Motor neuron (in vitro differentiated cells): ENCODE measurements at places on chromosomes 13 and 19.

DNA sequence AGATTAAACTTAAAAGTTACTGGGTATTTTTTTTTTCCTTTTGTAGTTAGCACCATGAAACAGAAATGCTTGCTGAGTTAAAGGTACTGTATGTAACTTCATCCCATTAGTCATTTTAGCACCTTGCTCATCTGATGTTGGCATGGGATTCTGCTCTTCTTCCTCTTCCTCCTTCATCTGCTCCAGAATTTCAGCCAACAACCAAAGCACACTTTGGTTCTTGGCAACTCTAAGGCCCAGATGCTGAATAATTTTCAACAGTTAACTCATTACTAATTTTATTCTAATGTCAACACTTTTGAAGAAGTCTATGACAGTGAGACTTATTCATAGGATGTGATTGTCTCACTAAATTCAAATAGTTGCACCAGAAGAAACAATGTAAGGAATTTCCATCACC lies 359.2 kb downstream of the KCTD12 start:
- no peak for ATAC-seq

- ATAC-seq = peak; percentile 38
Measured at GRCh38 chr13:45787346-45787745, 64.2 kb downstream of the SIAH3 start.

DNA sequence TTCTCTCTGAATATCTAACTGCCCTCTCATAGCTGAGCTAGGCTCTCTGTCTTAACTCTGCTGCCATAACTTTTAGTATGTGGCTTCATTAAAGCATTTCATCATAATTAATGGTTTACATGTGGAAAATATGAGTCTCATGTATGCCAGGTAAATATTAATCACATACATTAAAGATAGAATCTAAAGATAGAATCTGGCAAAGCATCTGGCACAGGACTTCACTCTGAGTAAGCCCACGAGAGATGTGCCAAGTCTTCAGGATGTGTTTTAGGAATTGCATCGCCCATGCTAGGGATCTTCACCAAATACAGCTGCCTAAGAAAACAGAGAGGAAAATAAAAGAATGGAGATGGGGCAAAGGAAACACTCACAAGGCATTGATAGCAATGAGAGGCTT lies 285.8 kb downstream of the DIAPH3 start:
- no peak for ATAC-seq

GRCh38 chr19:7844951-7845350 lies 14.9 kb downstream of the EVI5L start:
- no peak for ATAC-seq

DNA sequence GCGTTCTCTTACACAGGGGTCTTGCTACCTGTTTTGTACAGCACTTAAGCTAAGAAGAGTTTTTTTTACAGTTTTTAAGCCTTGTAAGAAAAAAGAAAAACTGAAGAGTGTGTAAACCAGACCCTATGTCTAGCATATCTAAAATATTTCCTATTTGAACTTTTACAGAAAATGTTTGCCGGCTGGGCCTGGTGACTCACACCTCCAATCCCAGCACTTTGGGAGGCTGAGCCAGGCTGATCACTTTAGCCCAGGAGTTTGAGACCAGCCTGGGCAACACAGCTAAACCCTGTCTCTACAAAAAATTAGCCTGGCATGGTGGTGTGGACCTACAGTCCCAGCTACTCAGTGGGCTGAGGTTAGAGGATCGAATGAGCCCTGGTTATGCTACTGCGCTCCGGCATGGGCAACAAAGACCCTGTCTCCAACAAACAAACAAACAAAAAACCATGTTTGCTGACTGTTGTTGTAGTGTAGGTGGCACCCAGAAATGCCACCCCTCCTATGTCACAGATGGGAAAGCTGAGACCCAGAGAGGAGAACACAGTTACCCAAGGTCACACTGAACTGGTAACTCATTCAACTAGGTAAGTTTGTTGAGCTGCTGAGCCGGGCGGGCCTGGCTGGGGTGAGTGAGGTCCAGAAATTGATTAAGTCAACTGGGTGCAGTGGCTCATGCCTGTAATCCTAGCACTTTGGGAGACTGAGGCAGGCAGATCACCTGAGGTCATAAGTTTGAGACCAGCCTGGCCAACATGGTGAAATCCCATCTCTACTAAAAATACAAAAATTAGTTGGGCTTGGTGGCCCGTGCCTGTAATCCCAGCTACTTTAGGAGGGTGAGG lies 1.9 kb upstream of the VASP start:
- no peak for ATAC-seq

DNA sequence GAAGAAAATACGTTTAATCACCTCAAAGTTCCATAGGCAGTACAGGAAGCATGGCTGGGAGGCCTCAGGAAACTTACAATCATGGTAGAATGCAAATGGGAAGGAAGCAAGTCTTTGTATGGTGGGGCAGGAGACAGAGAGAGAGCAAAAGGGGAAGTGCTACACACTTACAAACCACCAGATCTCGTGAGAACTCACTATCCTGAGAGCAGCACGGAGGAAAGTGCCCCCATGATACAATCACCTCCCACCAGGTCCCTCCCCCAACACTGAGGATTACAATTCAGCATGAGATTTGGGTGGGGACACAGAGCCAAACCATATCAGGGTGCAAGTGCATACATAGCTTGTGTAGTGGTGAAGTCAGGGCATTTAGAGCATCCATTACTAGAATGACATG lies 92.3 kb upstream of the ANKRD10 start:
- no peak for ATAC-seq

DNA sequence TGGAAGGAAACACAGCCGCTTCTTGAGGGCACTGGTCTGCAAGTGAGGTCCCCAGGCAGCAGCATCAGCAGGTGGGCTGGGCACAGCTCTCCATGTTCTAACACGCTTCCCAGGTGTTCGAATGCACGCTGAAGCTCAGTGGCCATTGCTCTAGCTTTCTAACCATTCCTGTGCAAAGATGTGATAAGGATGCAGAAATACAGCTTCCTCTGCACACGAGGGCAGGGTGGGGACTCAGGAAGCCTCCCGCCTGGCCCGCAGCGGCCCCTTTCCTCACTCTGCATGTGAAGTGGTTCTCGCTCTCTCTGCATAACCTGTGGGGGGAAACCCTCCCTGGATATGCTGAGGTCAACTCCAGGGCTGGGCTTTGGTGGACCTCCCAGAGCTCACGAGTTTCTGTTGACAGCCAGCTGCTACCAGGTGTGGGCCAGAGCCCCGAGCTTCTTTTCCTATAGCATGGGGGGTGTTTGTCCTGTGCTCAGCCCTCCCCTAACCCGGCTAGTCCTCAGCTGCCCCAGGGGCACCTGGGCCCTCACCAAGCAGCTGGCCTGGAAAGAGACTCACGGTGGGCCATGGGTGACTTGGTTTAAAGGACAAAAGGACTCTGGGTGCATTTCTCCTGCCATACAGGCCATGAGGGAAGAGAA lies 168.2 kb downstream of the TEX29 start:
- ATAC-seq = peak; percentile 26

- peak; percentile 80 for ATAC-seq
Measured at GRCh38 chr19:2986951-2987524, 9.7 kb downstream of the TLE6 start.

- ATAC-seq = no peak
Measured at GRCh38 chr19:1237027-1237659, 662 bp downstream of the CBARP start.

- ATAC-seq = no peak
Measured at GRCh38 chr13:94662274-94662945, 49.9 kb downstream of the SOX21 start.

DNA sequence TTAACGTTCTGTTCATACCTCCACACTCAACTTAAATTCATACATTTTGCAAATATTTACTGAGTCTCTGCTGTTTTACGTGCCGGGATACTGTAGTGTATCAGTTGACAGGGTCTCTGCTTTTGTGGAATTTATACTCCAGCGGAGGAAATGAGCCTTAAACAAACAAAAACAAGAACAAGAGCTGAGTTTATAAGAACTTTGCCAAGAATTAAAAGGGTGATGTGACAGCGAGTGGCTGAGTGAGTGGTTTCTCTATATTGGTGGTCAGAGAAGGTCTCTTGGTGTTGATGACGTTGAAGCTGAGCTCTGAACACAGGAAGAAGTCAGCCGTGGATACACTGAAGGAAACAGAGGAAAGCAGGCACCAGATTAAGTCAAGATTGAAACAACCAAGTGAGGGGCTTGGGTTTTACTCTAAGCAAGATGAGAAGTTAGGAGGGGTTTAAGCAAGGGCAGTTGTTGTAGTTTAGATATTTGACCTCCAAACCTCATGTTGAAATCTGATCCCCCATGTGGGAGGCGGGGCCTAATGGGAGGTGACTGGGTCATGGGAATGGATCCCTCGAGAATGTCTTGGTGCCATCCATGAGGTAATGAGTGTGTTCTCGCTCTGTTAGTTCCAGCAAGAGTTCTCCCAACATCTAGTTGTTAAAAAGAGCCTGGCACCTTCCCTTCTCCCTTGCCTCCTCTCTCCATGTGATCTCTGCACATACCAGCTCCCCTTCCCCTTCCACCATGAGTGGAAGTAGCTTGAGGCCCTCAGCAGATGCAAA lies 248.3 kb downstream of the DCLK1 start:
- ATAC-seq = no peak

DNA sequence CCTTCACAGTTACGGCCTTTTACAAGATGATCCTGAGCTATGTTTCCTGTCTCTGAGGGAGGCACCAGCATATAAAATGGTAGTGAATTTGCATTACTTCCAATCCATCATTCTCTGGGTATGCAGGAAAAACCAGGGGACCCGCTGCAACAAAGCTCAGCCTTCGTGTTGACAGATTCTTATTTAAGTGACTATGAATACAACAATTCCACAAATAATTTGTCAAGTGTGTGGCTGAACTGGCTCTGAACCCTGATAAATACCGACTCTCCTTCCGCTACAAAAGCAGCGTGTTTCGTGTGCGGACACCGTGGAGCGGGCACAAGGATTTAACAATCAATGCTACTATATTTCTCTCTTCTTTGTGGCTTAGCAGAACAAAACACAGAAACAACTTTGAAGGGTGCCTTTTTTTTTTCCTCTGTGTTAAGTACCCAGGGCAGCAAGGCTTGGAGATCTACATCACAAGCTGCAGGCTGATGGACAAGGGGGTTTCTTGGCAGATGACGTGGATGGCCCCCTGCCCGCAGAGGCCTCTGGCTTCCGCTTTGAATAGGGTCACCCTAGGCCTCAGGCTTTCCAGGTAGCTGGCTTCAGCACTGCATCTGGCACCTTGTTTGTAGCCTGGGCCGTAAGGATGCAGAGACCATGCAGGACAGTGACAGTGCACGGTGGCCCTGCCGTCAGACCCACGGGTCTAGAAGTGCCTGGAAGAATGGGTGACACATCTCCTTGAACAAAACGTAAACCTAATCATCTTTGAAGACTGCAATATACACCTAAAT lies 280.5 kb upstream of the TSHZ3 start:
- ATAC-seq = peak; percentile 81

- ATAC-seq = no peak
Measured at GRCh38 chr13:30047154-30047874, 196.9 kb upstream of the UBL3 start.

GRCh38 chr13:111936267-111936925 lies 130.6 kb upstream of the SOX1 start:
- ATAC-seq = no peak

DNA sequence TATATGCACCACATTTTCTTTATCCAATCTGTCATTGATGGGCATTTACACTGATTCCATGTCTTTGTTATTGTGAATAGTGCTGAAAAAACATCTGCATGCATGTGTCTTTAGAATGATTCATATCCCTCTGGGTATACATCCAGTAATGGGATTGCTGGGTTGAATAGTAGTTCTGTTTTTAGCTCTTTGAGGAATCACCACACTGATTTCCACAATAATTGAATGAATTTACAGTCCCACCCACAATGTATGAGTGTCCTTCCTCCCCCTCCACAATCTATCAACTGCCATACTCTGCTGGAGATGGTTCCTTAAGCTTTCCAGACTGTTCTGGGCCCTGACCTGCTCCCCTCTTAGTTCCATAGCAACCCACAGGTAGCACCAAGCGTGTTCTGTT lies 667.0 kb downstream of the LIG4 start:
- no peak for ATAC-seq

DNA sequence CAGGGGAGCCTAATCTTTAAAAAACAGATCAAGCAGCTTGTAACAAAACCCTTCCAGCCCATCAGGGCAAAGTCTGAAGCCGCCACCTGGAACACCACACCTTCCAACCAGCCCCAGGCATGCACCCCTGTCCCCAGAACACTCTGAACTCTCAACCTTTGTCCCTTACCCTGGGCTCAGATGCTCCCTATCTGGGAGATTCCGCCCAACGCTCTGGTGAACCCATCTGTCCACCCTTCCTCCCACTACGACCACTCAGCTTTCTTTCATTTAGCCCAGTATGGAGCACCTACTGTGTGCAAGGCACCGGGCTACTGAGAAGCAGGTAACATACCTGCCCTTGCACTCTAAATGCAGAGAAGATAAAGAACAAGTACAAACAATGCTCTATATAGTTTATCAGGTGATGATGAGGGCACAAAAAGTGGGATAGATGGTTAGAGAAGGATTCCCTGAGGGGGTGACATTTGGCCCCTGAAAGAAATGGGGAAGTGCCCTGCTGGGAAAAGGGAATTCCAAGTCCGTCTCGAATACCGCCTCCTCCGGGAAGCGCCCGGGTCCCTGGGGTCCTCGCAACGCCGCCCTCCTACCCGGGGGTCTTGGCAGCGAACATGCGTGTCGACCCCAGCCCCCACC lies 629 bp downstream of the PEPD start:
- ATAC-seq = no peak

GRCh38 chr13:31008400-31009115 lies 76.1 kb downstream of the TEX26 start:
- no peak for ATAC-seq

GRCh38 chr19:39497996-39498797 lies 550 bp upstream of the DLL3 start:
- ATAC-seq = peak; percentile 86

- no peak for ATAC-seq
Measured at GRCh38 chr13:107807306-107808073, 407.8 kb downstream of the LIG4 start.

DNA sequence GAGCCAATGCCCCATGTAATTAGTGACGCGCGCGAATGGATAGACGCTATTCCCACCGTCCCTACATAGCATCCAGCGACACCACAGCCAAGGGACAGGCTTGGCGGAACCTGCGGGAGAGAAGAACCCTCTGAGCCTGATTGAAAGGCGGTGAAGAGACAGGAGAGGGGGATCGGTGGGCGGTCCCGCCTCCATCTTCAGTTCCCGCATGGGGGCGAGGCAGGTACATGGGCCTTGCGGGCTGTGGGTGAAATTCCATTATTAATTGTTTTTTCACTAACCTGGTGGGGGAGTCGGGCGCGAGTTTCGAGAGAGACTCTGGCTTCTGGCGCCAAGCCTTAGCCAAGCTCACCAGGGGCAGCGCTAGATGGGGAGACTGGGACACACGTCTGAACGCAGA lies 8.4 kb upstream of the TEX101 start:
- no peak for ATAC-seq

GRCh38 chr19:362154-362553 lies 17.6 kb upstream of the MIER2 start:
- no peak for ATAC-seq

- no peak for ATAC-seq
Measured at GRCh38 chr13:21568854-21569253, 35.1 kb downstream of the MICU2 start.

- ATAC-seq = peak; percentile 84
Measured at GRCh38 chr13:50512474-50513299, 330.8 kb downstream of the DLEU7 start.

GRCh38 chr19:7415163-7415856 lies 66.6 kb downstream of the ARHGEF18 start:
- no peak for ATAC-seq

GRCh38 chr19:24004166-24004565 lies 82.8 kb upstream of the ZNF254 start:
- ATAC-seq = no peak

- no peak for ATAC-seq
Measured at GRCh38 chr19:55638864-55639359, 1.9 kb upstream of the ZNF580 start.
